Effector memory CD4-positive, alpha-beta T cell (primary cell): ENCODE measurements at places on chromosomes 16 and 17.

- no peak for DNase-seq
Measured at GRCh38 chr16:56672761-56673536, 3.3 kb downstream of the MT1H start.

- no peak for DNase-seq
Measured at GRCh38 chr16:12186774-12187335, 210.3 kb downstream of the SNX29 start.

DNA sequence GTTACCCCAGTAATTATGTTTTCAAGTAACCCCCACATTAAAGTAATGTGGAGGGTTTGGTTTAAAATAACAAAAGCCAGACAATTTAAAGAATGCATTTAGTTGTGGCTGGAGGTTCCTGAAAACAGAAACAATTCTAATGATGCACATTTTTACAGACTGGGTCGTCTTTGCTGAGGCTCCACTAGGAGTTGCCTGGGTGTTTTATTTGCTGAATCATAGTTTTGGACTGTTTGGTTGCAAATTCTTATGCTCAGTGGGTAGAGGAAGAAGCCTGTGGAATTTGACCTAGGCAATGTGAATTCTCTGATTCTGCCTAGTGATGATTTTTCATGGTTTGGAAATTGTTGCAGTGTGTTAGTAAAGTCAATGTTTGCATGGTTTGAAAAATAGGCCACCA lies 16.3 kb downstream of the SHISA9 start:
- DNase-seq: no peak

- DNase-seq: no peak
Measured at GRCh38 chr16:86987746-86988670, 329.2 kb downstream of the C16orf95 start.

DNA sequence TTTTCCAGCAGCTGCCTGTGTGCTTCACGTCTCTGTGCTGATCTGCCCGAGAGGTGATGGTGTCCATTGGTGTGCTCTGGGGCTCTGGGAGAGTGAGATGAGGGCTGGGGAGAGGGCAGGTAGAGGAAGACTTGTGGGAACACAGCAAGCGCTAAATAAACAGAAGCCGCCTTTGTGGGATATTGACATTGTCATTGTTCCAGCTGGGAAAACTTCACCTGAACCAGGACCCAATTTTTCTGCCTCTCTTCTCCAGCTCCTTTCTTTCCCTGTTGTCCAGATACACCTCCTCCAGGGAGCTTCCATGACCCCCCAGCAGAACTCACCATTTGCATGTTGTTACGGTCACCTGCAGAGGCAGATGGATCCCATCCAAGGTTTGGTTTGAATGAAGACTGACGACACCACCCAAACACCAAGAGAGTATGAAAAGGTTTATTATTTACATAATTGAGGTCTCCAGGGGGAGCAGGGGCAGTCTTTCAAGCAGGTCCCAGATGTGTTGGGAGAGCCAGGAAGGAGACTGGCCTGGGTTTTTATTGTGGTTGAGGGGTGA lies 3.6 kb upstream of the ITGA3 start:
- DNase-seq: no peak

DNA sequence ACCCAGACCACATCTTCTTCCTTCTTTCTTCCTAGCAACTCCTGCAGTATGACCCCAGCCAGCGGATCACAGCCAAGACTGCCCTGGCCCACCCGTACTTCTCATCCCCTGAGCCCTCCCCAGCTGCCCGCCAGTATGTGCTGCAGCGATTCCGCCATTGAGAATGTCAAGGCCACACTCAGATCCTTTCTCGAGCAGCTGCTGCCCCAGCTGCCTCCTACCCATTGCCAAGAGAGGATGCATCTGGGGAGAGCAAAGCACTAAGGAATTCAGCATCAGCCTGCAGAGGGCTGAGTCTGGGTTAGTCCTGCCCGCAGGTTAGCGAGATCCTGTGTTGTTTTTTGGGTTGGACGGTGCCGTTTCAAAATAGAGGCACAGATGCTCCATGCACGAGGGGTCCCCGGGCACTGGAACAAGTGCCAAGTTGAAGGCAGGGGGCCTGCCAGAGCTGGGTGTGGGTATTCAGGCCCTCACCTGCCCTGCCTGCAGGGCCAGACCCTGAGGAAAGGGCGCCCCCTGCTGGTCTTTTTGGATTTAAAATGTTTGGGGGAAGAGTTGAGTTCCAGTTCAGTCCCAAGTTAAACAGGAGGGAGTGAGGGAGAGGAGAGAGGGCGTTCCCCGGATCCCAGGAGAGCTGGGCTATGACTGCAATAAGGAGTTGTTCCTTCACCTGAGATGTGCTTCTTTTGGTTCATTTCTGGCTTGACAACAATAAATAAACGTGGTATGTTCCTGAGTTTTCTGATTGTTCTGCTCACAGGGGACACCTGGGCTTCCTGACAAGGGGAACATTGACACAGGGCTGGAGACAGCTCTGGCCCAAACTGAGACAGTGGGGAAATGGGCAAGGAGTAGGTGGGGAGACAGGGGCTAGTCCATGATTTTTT lies 4.9 kb downstream of the CDK3 start:
- DNase-seq: peak; percentile 74

DNA sequence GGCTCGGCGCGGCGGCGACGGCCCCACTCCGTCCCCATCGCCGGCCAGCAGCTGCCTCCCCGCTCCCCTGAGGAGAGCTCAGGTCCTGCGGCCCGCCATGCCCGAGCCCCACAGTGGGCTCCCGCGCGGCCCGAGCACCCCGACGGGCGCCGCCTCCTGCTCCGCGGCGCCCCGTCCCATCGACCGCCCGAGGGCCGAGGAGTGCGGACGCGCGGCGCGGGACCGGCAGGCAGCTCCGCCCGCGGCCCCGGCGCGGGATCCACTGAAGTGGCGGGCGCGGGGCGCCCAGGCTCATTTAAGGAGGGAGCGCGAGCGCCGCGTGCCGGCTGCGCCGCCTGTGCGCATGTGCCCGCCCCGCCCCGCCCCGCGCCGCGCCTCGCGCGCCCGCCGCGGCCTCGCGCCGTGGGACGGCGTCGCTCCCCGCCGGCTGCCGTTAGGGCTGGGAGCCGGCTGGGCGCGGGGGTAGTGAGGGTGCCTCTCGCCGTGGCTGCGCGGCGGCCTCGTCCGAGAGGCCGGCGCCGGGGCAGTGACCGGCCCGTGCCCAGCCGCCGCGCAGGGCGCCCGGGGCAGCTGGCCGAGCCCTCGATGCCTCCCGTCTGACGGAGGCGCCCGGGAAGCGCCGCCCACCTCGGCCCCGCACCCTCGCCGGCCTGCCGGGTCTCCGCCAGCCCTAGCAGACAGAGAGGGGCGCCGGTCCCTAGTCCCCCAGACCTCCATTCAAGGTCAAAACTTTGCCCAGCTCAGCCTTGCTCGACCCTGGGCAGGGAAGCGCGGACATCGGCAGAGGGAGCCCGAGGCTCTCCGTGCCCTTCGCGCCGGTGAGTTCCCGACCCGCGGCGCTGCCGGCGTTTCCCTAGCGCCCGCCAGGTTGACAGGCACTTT lies at the start of gene NETO2:
Gene NETO2 (minus strand): TSS at position 269 of the 882 bp plus-strand sequence. CDS start 333 bp downstream, outside the sequence.
- DNase-seq: peak; percentile 53
